Activated CD4-positive, alpha-beta T cell treated with anti-CD3 and anti-CD28 coated beads for 1 hour (primary cell): ENCODE measurements at places on chromosomes 16 and 17.
A peak's percentile ranks its signal among the peaks of the same experiment; 100 is the strongest.

- DNase-seq: no peak
Measured at GRCh38 chr17:38601539-38602351, 4.0 kb downstream of the SRCIN1 start.

GRCh38 chr17:8069587-8069860 lies 18.0 kb downstream of the ALOX12B start:
- no peak for DNase-seq

GRCh38 chr16:46857368-46857945 lies 26.5 kb upstream of the C16orf87 start:
- DNase-seq: no peak

DNA sequence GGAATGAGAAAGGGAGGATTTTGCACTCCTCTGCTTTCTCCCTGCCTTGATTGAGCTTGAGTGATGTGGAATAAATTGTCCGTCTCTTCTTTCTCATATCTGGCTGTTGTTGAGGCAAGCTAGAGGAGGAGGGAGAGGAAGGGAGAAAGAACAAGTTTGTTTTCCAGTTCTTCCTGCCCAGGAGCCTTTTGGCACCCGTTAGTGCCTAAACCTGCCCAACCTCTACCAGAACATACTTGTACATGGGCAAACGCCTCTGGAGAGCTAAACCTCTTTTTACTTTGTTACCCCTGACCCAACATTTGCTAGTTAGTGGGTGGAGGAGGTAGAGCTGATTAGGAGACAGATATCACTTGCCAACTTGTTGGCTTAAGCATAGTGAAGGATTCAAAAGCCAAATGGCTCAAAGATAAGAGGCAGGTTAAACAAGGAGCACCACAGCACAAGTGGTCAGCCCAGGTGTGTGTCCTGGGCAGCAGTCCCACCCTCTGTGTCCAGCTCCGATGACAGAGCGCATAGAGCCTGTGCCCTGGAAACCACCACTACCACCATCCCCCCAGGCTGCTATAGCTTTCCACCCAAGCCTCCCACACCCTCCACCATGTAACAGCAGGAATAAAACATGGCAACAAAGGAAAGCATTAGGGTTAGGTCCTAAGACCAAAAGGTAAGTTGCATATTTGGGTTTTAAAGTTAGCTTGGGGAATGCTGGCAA lies 6.5 kb downstream of the ODF4 start:
- no peak for DNase-seq

DNA sequence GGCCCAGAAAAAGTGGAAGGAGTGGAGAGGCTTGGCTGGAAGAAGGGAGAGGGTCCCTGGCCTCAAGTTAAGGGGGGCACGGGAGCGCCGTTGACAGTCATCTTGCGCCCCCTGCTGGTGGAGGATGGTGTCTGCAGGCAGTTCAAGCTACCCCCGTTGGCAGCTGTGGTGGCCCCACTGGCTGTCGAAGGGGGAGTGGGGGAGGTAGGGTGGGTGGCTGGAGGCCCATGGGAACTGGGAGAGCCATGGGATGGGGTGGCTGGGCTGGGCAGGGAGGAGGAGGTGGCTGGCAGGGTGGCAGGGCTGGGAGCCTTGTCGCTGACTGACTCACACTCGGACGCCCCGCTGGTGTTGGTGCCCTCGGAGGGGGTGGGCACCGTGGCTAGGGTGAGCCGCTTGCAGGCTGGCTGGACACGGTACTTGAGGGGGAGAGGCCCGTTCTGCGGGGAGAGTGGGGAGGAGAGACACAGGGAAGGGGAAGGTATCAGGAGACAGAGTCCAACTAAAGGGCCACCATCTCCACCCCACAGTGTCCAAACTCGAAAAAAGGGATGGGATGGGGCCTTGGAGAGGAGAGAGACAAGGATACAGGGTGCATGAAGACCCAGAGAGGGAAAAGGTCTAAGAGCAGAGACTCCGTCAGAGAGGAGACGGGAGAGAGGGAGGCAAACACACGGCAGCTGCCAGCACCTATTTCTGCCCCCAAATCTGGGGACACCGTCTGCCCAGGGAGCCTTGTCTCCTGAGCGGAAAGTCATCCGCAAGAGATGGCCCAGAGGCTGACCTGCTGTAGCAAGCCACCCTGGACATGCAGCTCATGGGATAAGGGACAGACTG lies 5.2 kb downstream of the CISD3 start:
- DNase-seq: peak; percentile 66

DNA sequence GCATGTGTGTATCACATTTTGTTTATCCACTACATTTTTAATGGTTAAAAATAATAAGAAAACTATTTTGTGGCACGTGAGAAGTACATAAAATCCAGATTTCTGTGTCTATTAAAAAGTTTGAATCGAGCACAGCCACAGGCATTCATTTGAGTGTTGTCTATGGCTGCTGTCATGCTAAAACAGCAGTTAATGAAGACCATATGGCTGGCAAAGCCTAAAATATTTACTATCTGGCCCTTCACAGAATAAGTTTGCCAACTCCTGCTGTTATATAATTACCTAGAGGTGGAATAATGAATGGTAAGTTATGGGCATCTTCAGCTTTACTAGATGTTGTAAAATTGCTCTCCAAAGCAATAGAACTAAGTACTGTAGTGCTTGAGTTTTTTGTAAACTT lies 30.5 kb downstream of the TMEM98 start:
- DNase-seq: no peak

- no peak for DNase-seq
Measured at GRCh38 chr16:28503470-28504259, 3.0 kb downstream of the IL27 start.

DNA sequence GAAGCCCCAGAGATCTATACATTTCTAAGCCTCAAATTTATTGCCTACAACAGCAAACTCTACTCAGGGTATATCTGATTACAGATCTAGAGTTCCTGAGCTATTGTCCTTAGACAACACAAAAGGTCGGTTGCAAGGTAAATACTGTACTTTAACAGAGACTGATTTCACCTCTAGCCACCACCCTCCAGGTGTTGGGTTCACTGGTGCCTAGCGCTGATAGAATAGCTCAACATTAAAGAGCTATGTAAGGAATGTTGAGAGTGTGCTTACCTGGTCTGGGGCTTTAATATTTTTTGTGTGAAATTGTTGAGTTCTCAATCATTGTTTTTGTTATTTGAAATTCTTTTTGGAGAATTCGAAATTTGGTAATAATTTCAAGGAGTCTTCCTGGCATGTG lies 277.0 kb upstream of the PSMD7 start:
- DNase-seq: no peak

DNA sequence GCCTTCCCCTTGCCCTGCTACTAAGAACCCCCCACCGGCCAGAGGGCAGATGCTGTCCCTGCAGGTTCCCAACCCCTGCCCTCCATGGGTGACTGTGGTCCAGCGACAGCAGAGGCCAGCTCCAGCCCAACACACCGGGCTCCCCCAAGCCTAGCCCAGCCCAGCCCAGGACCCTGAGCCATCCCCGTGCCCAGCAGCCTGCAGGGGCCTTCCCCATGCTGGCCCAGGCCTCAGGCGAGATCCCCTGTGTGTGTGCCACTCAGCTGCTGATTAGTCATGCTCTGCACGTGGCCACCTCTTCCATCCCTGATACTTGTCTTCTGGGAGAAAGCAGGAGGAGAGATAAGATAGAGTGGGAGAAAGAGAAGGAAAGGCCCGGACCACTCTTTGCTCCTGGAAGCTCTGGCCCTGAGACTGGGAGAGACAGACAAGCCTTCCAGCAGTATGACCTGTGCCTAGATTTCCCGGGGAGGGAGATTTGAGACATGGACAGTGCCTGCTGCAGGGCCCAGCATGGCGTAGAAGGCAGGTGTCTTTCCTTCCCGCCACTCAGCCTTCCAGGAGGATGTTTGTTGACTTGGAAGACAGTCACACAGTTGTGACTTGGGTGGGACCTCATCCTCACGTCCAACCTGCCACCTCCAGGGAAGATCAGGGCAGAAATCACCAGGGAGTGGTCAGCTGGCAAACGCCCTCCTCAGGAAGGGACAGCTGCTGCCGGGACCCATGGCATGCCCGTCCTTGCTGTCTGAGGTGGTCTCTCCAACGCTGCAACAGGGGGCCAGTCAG lies 41.3 kb upstream of the RASD1 start:
- no peak for DNase-seq

DNA sequence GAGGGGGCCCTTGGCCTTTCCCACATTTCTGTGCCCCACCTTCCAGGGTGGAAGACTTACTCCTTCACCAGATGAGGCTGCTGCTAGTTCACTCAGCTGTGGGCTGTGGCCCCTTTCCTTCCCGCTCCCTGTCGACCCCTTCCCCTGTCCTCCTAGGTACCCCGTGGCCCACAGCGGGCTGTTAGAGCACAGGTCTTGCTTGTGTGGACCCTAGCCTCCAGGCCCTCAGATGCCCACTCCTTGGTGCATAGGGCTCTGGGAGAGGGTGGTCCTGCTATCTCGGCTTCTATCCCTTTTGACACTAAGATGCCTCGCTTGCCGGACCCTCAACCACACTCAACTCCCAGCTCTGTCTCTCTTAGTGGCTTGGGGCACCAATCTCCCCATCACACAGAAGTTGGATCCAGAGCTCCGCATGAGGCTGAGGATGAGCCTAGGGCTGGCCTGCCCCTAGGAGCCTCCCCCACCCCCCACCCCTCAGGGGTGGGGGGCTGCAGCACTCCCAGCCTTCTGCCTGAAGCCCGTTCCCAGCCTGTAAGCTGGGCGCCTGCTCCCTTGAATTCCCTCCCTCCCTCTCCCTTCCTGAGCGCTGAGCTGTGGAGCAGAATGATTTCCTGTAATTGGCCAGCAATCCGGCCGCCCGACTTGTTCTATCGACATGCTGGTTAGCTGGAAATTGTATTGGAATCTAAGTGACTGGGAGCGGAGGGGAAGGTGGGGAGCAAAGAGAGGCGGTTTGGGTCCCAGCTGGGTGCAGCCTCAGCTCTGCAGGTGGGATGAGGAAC lies 30.9 kb downstream of the DCAKD start:
- no peak for DNase-seq

DNA sequence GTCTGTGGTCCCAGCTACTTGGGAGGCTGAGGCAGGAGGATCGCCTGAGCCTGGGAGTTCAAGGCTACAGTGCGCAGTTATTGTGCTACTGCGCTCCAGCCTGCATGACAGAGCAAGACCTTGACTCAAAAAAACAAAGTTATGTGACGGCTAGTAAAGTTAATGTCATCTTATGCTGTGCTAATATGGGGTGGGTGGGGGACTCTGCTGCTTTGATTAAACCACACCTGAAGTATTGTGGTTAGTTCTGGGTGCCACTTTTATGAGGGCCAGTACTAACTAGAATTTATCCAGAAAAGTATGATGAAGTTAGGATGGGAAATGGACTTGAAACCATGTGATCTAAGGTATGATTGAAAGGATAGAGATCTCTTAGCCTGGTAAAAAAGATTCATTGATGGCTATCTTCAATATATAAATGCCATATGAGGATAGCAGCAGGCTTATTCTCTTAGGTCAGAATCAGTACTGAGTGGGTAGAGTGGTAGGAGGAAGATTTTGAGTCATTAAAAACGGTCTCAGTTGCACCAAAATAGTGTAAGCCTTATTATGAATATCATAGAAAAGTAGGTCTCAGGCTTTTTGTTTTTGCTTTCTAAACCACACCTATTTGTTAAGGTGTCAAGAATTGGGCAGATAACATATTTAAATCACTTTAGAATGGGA lies 5.6 kb downstream of the WSB1 start:
- DNase-seq: no peak

DNA sequence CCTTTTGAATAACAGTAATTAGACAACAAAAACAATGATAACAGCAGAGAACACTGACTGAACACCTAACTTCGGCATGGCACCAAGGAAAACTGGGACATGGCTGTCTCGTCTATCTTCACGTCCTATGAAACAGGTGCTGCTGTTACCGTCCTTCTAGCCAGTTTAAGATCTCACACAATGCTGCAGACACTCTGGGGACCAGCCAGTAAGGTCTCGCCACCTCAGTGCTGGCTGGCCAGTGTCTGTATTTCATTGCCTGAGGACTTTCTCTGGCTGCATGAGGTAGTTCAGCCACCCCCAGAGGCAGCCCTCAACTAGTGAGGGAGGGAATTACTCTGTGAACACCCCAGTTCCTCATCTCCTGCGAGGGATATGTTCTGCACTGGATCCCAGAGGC lies 57.6 kb downstream of the AMFR start:
- DNase-seq: no peak

DNA sequence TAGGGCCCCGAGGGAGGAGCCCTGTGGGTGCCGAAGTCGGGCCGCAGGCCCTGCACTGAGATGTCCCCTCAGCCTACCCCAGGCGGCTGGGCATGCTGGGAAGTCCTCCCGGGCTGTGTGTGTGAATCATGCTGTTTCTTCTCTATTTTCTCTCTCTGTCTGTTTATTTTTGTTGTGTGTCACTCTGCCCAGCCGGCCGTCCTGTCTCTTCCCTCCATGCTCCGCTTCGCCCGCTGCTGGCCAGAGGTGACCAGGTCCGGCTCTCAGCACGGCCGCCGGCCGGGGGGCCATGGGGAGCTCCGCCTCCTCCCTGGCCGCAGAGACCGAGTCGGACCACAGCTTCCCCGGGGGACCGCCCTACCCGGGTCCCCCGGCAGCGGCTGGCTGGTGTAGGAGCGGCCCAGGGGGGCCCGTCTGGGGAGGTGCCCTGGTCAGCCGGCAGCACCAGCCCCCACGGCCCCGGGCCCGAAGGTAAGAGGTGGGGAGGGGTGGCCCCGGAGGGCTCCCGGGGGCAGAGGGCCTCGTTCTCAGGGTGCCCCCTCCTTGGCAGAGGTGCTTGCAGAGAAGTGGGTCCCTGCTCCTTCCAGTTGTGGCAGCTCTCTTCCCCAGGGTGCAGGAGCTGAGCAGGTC lies 12.5 kb downstream of the CAPN15 start:
- no peak for DNase-seq

DNA sequence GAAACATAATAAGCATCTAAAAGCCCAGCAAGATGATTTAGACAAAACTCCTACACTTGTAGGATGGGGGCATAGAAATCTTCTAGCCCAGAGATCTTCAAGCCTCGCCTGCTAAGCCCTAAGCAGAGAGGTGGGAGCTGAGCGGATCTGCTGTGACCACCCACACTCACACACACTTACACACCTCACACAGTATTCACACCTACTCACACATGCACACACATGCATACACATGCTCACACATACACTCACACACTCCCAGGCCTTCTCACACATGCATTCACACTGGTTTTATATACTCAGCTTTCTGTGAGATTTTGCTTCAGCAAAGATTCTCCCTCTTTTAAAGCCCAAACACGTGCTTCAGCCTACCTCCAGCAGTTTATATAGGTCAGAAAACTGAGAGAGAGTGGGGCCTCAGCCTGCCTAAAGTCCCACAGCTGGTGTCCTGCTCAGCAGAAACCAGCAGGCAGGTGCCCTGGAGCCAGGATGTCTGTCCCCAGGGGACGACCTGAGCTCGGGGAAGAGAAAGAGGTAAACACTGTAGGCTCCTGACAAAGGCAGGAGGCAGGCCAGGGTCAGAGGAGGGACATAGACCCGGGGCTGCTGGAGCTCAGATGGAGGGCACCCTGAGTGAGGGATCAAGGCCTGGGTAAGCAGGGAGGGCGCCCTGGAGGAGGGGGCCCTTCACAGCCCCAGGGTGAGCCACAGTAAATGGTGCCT lies 12.0 kb upstream of the KRT19 start:
- no peak for DNase-seq

- DNase-seq: no peak
Measured at GRCh38 chr16:49465661-49466528, 92.3 kb downstream of the C16orf78 start.

GRCh38 chr16:54341892-54342776 lies 55.5 kb upstream of the IRX3 start:
- DNase-seq: no peak
